HFFc6 (cell line): ENCODE measurements at places on chromosomes 16 and 17. TPM values are rescaled to one million over a fixed set of nuclear protein-coding genes. Genes with fewer than 3 reads are reported as not detected.

GRCh38 chr17:62172492-62173291 is 107.6 kb upstream of the MED13 start:
- no peaks in the 10 kb centered on the region for H3K36me3 ChIP-seq
- H3K4me1 ChIP-seq, result peaks cover 17% of the 10 kb centered on the region
- no peak for DNase-seq
- H3K27me3 ChIP-seq, result no peaks in the 10 kb centered on the region; the same call in 1 of the 2 replicates
- H3K27ac ChIP-seq, result no peak overlapping the region
- H3K4me3 ChIP-seq, result no peak overlapping the region

DNA sequence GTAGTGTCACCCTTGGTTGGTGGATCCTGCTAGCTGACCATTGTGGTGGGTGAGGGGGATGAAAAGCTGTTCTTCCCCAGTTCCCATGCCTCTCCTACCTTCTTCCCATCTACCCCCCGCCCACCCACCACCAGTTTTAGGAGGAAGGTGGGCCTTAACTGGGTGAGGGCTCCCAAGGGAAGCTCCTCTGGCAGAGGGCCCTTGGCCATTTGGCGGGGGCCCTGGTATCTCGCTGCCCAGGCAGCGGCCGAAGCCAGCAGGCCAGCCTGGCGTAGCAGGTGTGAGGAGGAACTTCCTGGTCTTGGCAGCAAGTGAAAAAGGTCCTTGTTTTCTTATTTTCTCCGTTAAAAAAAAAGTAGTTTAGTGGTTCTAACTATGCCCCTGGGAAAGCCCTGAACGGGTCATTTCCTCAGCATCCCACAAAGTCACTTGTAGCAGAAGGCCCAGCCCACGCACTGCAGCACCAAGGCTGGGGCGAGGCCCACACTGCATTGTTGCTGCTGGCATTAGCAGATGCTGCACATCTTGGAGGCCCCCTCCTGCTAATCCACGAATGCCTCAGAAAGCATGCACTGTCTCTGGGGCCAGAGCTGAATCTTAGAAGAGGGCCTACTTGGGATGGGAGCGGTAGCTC is 72.5 kb downstream of the MPRIP start:
- no peak overlapping the region; the same call in 1 of the 2 replicates for H3K27ac ChIP-seq
- H3K4me1 ChIP-seq, result peaks cover 48% of the 10 kb centered on the region
- peaks cover 4% of the 10 kb centered on the region for H3K27me3 ChIP-seq
- DNase-seq, result no peak
- H3K4me3 ChIP-seq, result no peak overlapping the region

GRCh38 chr17:28363776-28364650 is 986 bp downstream of the SEBOX start:
- H3K36me3 ChIP-seq, result peaks cover 12% of the 10 kb centered on the region; the same call in 1 of the 2 replicates
- DNase-seq, result no peak
- no peak overlapping the region for H3K4me3 ChIP-seq
- no peak overlapping the region for H3K27ac ChIP-seq

GRCh38 chr16:22073350-22073749 is 19.0 kb upstream of the VWA3A start:
- DNase-seq, result no peak
- H3K27me3 ChIP-seq, result no peaks in the 10 kb centered on the region; the same call in 1 of the 2 replicates
- H3K4me1 ChIP-seq, result peaks cover 51% of the 10 kb centered on the region
- peak overlapping the region; percentile 39 for H3K4me3 ChIP-seq
- H3K36me3 ChIP-seq, result peaks cover 21% of the 10 kb centered on the region
- peak overlapping the region; percentile 74 for H3K27ac ChIP-seq

DNA sequence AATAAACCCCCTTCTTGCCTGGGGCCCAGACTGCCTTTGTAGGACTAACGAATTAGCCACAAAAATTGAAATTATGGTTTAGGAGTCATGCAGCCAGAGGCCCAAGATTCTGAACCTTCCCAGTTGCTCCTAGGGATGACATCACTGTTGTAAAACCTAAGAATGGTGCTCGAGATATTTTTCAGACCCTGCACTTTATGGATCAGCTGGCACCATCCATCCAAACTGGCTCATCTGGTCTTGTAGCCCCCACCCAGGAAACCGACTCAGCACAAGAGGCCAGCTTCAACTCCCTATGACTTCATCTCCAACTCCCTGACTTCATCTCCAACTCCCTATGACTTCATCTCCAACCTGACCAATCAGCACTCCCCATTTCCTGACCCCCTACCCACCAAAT is 10.9 kb upstream of the EVPL start:
- H3K27me3 ChIP-seq, result peaks cover 2% of the 10 kb centered on the region; the same call in 1 of the 2 replicates
- peaks cover 18% of the 10 kb centered on the region for H3K36me3 ChIP-seq
- H3K4me1 ChIP-seq, result peaks cover 8% of the 10 kb centered on the region; the same call in 1 of the 2 replicates
- DNase-seq, result no peak
- peak overlapping the region; percentile 19; the same call in 1 of the 2 replicates for H3K27ac ChIP-seq

GRCh38 chr17:6244253-6244652 is 174.1 kb downstream of the WSCD1 start:
- no peak overlapping the region for H3K27ac ChIP-seq
- H3K4me3 ChIP-seq, result no peak overlapping the region
- peaks cover 31% of the 10 kb centered on the region for H3K27me3 ChIP-seq
- H3K36me3 ChIP-seq, result no peaks in the 10 kb centered on the region

- no peaks in the 10 kb centered on the region for H3K4me1 ChIP-seq
- H3K27me3 ChIP-seq, result peaks cover 54% of the 10 kb centered on the region
- H3K4me3 ChIP-seq, result no peak overlapping the region
- DNase-seq, result no peak
Observed at GRCh38 chr17:66960613-66961012, 3.9 kb upstream of the CACNG4 start.

DNA sequence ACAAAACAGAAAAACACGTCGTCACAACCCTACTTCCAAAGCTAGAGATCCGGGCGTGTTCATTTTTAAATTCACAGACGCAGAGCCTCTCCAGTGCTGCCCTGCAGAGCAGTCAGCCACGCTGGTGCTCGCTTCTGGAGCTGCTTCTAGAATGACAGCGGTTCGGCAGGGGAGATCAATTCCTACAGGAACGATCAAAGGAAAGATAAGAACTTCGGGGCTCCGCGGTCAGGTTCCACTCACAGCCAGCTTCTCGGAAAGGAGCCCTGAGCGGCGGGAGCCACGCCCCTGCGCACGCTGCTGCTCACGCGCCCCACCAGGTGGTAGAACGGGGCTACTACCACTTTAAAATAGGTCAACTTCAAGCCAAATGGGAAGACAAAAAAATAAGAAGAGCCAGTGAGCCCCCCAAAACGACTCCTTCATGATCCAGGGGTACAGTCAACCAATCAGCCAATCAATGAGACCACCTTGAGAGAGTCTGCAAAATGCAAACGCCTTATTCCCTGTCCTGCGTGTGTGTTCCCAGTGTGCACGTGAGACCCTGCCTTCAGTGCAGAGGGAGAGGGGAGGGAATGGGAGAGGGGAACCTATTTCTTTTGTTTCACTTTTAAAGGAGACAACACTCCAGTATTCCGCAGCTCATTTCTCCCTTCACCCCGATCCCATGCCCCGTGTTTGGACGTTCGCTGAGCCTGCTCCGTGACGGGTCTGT is 209.7 kb downstream of the RBFOX3 start:
- DNase-seq, result peak; percentile 37
- H3K4me1 ChIP-seq, result peaks cover 11% of the 10 kb centered on the region
- H3K27ac ChIP-seq, result no peak overlapping the region
- H3K36me3 ChIP-seq, result no peaks in the 10 kb centered on the region

GRCh38 chr17:41404024-41404671 is 6.7 kb upstream of the KRT31 start:
- H3K4me3 ChIP-seq, result peak overlapping the region; percentile 56
- peaks cover 71% of the 10 kb centered on the region for H3K4me1 ChIP-seq

GRCh38 chr16:13136901-13137300 is 235.5 kb downstream of the SHISA9 start:
- no peaks in the 10 kb centered on the region; the same call in 1 of the 2 replicates for H3K27me3 ChIP-seq
- H3K27ac ChIP-seq, result no peak overlapping the region
- DNase-seq, result no peak
- no peaks in the 10 kb centered on the region for H3K36me3 ChIP-seq
- H3K4me3 ChIP-seq, result no peak overlapping the region

DNA sequence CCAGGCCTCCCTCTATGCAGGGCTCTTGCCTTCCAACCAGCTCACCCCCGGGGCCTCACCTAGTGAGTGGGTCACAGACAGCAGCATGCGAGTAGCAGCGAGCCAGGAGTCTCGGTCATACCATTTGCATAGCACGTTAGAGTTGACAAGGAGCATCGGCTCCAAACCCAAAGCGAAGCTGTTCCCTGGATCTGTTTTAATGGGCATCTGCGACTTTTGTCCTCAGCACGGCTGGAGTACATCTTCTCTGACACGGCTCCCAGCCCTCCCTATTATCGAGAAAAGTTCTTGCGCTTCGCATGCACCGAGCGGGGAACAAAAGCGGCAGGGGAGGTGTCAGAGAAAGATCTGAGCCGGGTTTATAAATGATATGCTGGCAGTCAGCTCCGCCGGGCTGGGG is 253.3 kb downstream of the MAF start:
- H3K36me3 ChIP-seq, result no peaks in the 10 kb centered on the region
- H3K27me3 ChIP-seq, result no peaks in the 10 kb centered on the region
- H3K4me3 ChIP-seq, result no peak overlapping the region
- H3K27ac ChIP-seq, result no peak overlapping the region

GRCh38 chr16:8935989-8936388 is 27.7 kb downstream of the USP7 start:
- H3K4me1 ChIP-seq, result peaks cover 36% of the 10 kb centered on the region
- H3K36me3 ChIP-seq, result no peaks in the 10 kb centered on the region
- no peak for DNase-seq
- H3K27ac ChIP-seq, result no peak overlapping the region
- no peak overlapping the region for H3K4me3 ChIP-seq

DNA sequence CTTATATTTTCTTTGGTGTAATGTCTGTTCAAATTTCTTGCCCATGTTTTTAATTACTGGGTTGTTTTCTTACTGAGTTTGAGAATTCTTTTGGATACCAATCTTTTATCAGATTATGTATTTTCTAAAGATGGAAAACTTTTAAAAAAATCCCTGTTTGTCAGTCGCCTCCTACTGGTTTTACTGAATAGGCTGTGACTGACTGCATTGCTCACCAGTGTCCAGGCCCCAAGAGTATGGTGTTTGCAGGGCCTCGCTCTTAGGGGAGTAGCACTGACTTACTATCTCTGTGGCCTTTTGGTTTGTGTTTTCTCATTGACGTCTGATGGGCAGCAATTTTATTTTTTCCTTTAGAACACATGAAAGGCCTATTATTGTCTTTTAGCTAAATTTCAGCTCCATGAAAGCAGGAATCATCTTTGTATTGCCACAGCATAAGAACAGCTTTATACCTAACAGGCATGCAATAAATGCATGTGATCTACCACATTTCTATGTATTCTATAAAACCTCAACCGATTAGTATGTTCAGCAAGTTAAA is 188.4 kb downstream of the AATF start:
- no peak for DNase-seq
- H3K27me3 ChIP-seq, result no peaks in the 10 kb centered on the region; the same call in 1 of the 2 replicates
- H3K4me1 ChIP-seq, result no peaks in the 10 kb centered on the region; the same call in 1 of the 2 replicates
- no peaks in the 10 kb centered on the region for H3K36me3 ChIP-seq

DNA sequence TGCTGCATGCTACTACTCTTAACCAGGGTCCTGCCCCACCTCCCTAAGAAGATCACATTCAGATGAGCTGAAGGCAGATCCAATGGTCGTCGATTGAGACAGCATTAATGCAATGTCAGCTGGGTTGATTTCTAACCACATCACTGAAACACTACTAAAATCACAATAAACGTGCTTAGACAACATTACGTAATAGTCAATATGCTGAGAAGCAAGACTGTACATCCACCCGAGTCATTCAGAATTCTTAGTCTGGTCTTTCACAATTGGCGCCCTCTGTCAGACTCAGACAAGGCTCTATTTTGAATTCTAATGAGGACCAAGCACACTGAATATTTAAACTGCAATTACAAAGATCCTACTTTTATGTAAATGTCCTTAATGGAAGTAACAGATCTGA is 205.2 kb downstream of the STX8 start:
- peaks cover 26% of the 10 kb centered on the region for H3K4me1 ChIP-seq
- H3K27ac ChIP-seq, result peak overlapping the region; percentile 77
- no peak overlapping the region; the same call in 1 of the 2 replicates for H3K4me3 ChIP-seq
- H3K27me3 ChIP-seq, result no peaks in the 10 kb centered on the region; the same call in 1 of the 2 replicates

C17orf50 gene
- not detected in 3 replicates for total RNA-seq

CIITA gene
- total RNA-seq, result 0.12 to 0.23 TPM (median 0.13 TPM) in 3 replicates

TUBG2 gene
- 16.0 to 17.0 TPM (median 16.4 TPM) in 3 replicates for total RNA-seq
